Caco-2 (cell line): ENCODE measurements at places on chromosomes 4 and X. TPM values are rescaled to one million over a fixed set of nuclear protein-coding genes. Genes with fewer than 3 reads are reported as not detected.
A peak's percentile ranks its signal among the peaks of the same experiment; 100 is the strongest.

MAGEA9B gene
- total RNA-seq: not detected in 2 replicates

OTUD4 gene
- 32.8 and 34.5 TPM in 2 replicates for total RNA-seq

GRCh38 chr4:143406523-143406922 is 69.8 kb downstream of the GAB1 start:
- no peak for DNase-seq

DNA sequence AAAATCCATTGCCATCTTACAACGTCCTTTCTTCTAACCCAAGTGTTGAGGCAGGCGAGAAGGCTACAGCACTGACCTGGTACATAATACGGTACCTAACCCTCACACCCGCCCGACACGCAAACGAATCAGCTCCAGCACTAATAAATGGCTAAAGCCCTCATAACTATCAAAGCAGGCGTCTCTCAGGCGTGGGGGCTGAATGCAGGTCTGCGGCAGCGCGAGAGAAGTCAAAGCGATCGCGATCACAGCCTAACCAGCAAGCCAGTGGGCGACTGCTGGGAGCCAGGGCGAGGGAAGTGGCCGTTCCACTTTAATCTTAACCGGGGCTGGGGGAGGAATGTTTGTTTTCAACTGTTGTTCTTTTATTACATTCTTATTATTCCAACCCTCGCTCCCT is 1.5 kb downstream of the CDX4 start:
- no peak for DNase-seq

ODAM gene
- total RNA-seq: 11.1 and 15.1 TPM in 2 replicates

GRCh38 chr4:87500092-87500462 is 29.1 kb downstream of the SPARCL1 start:
- DNase-seq: no peak

GRCh38 chr4:13540446-13541175 is 3.7 kb downstream of the NKX3-2 start:
- DNase-seq: no peak

GLRA2 gene
- not detected in 2 replicates for total RNA-seq

KIAA1210 gene
- not detected in 2 replicates for total RNA-seq

ADGRG4 gene
- total RNA-seq: not detected in 2 replicates

GRCh38 chrX:44400588-44400987 is 57.1 kb upstream of the EFHC2 start:
- no peak for DNase-seq

- no peak for DNase-seq
Measured at GRCh38 chr4:6972911-6973310, 63.3 kb downstream of the TBC1D14 start.

DNA sequence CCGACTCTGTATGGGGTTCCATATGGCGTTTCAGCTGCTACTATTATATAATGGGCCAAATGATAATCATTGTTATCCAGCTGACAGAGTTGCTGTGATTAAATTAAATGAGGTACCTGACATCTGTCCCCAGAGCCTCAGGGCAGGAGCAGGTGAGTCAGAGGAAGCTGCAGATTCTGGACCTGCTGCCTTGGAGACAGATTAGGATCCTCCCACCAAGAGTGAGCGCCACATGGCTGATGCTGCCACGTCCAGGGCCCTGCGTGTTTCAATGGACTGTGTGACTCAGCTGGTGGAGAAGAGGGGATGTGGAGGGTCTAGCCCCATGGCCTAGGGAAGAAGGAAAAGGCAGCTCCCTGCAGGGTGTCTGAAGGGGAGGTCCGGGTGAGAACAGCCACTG is 28.3 kb upstream of the UXT start:
- no peak for DNase-seq

- no peak for DNase-seq
Measured at GRCh38 chr4:59540311-59540710, 1659.8 kb upstream of the ADGRL3 start.

DNA sequence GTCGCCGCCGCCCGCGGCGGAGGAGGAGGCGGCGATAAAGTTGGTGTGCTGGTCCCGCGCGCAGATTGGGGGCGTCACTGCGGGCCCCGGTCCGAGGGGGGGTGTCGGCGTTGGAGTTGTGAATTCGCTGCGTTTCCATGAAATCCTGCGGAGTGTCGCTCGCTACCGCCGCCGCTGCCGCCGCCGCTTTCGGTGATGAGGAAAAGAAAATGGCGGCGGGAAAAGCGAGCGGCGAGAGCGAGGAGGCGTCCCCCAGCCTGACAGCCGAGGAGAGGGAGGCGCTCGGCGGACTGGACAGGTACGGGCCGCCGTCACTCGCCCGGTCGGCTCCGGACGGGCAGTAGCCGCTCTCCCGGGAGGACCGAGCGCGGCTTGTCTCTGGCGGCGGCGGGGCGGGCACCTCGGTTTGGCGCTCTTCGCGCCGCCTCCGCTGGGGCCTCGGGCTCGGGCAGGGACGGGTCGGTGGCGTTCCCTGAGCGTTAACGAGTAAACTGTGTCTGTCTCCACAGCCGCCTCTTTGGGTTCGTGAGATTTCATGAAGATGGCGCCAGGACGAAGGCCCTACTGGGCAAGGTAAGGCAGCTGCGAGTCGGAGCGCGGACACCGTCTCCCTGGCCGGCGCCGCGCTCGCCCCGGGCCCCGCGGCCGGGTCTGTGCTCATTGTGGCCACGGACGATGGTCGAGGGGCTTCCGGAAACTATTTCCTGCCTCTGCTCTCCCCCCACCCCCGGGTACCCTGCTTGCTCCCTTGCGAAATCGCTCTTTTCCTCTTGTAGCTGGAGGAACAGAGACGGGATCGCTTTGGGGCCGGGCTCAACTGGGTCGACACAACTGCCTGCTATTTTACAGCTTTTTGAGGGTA is 658 bp downstream of the KDM6A start:
- DNase-seq: peak; percentile 48

DNA sequence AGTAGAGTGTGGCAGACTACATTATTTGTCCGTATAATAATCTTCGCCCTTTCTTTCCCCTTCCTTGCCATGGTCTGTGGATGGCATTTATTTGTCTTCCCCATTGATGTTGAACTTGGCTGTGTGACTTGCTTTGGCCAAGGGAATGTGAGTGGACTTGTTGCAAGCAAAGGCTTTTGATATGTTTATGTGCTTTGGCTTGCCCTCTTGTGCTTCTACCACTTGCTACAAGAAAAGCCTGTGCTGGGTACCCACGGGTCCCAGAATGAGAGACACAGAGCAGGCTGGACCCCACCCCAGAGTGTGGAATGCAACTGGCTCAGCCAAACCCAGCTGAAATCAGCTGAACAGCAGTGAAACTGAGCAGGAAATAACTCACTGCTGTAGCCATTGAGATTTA is 63.0 kb downstream of the FAM184B start:
- no peak for DNase-seq

DNA sequence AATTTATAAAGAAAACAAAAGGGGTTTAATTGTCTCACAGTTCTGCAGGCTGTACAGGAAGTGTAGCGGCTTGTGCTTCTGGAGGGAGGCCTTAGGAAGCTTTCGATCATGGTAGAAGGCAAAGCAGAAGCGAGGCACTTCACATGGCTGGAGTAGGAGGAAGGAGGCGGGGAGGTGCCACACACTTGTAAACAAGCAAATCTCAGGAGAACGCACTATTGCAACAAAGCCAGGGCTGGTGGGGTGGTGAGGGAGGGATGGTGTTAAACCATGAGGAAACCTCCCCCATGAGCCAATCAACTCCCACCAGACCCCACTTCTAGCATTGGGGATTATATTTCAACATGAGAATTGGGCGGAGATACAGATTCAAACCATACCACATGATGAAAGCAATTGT is 1116.3 kb downstream of the FAT4 start:
- no peak for DNase-seq

LNX1 gene
- total RNA-seq: 9.3 and 12.4 TPM in 2 replicates

CYLC1 gene
- total RNA-seq: not detected in 2 replicates

GRCh38 chr4:53855581-53856250 is 208.7 kb downstream of the CHIC2 start:
- DNase-seq: no peak

- DNase-seq: no peak
Measured at GRCh38 chr4:111323916-111324315, 701.0 kb upstream of the PITX2 start.

ARHGAP6 gene
- total RNA-seq: 0.50 and 0.84 TPM in 2 replicates

GRCh38 chr4:87865288-87865687 is 32.5 kb downstream of the MEPE start:
- DNase-seq: no peak

RGN gene
- total RNA-seq: 32.9 and 36.2 TPM in 2 replicates

BEX5 gene
- not detected in 2 replicates for total RNA-seq

- DNase-seq: no peak
Measured at GRCh38 chrX:102835504-102836146, 101.4 kb upstream of the RAB40AL start.

TBC1D8B gene
- total RNA-seq: 7.4 and 8.7 TPM in 2 replicates

DNA sequence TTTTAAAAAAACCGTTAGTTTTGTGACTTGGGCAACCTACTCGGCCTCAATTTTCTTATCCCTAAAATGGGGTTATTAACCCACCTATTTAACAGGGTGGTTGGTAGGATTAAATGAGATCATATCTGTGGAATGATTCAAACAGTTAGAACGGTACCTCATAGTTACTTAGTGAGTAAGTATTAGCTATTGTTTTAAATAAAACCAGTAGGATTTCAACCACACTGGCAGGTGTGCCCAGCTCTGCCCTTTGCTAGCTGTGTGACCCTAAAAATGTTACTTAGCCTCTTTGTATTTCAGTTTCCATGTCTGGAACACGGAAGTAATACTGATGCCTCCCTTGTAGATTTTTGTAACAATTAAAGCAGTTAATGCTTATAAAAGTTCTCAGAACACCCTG is 225.8 kb upstream of the SPRY1 start:
- DNase-seq: no peak

DNA sequence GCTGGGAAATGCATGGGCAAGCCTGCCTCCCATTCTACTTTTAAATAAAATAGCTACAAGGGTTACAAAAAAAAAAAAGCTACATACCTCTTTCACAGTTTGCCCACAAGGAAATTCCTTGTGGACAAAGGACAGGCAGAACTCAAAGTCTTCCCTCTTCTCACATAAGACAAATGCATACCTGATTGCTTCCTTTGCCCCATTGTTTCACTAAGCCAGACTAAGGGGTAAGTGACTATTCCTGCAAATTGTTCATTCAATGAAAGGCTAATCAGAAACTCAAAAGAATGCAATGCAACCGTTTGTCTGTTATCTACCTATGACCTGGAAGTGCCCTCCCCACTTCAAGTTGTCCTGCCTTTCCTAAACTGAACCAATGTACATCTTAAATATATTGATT is 780.6 kb downstream of the FAM133A start:
- DNase-seq: no peak

DNA sequence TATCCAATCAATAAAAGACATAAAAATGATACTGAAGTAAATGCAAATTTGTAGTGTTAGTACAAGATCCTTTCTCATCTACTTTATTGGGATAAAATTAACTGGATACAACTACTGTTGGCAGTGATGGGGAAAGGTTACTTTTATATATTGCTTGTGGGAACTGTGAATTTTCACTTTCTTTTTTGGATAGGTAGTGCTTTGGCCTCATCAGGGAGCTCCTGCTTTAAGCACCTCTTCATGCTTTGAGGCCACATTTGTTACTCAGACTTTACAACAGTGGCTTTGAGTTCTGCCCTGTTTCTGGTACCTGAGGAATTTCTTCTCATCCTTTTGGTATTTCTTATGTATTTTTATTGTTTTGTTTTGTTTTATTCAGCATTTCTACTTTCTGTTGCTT is 316.8 kb upstream of the ZCCHC13 start:
- no peak for DNase-seq

DNA sequence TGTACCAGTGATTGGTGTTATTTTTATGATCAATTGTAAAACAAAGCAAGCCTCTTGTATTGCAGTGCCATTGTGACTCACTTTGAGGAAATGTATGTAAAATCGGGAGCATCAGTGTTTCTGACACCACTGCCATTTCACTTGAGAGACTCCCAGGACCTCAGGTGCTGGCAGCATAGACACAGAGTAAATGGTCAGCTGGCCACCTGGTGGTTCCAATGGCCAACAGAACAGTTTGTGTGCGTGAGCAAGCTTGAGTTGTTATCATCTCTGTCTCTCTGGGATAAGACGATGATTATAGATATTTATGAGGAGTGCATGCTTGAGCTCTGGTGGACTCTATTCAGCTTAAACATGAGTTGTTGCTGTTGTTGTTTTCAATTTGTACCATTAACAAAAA is 356.6 kb downstream of the GUCY2F start:
- no peak for DNase-seq

GRCh38 chr4:130028552-130028951 is 932.6 kb downstream of the C4orf33 start:
- no peak for DNase-seq

- DNase-seq: no peak
Measured at GRCh38 chr4:3527914-3528876, 4.0 kb downstream of the LRPAP1 start.

- DNase-seq: no peak
Measured at GRCh38 chr4:65018313-65018712, 609.1 kb upstream of the TECRL start.

CYBB gene
- 0.23 and 0.43 TPM in 2 replicates for total RNA-seq

DNA sequence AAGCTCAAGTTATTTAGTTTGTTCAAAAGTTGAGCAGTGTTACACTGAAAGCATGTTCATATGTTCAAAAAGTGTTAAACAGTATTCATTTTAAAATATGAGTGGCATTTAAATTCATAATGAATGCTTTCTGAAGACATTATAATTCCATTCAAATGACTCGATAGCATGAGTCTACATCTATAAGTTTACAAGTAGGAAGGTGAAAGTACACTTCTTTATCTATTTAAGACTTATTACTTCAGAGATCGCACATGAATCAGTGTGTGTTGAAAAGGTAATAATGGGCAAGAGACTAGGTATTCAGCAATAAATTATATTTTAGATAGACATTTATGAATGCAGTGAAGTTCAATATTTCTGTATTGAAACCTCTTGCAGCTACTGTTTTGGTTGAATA is 456.1 kb downstream of the GRXCR1 start:
- no peak for DNase-seq

CT47B1 gene
- total RNA-seq: not detected in 2 replicates

- DNase-seq: no peak
Measured at GRCh38 chr4:25635501-25635900, 20.1 kb upstream of the SLC34A2 start.

GRCh38 chr4:168846414-168846813 is 163.6 kb downstream of the CBR4 start:
- no peak for DNase-seq

- DNase-seq: no peak
Measured at GRCh38 chr4:105350859-105351490, 122.9 kb downstream of the PPA2 start.
